LoVo (cell line): ENCODE measurements at places on chromosomes 16 and 17.

DNA sequence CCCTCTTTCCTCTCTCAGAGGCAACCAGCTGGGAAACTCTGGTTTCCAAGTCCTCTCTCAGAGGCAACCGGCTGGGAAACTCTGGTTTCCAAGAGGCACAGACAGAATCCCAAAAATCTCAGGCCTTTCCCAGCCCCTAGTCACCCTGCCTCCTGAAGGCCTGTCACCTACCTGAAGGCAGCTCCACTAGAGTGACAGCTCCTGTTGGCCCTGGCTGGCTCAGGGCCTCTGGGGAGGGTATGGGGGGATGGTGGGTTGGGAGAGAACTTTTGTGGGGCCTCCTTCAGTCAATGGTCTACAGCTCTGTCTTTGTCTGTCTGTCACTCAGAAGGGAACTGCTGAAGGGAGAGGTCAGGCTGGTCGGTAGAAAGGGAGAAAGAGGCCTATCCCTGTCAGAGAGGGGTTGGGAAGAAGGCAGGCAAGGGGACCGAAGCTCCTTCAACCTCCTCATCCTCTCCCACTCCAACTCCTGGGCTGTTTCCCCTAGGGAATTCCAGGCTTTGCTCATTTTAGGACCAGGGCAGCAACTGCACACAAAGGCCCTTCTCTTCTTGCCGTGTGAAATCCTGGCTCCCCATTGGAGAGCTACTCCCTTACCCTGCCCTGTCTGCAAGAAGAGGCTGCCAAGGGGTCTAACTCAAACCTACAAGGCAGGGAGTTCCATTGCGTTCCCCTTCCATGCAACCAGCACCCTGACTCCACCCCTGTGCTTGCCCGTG lies 23.6 kb downstream of the COPZ2 start:
- no peak for DNase-seq

DNA sequence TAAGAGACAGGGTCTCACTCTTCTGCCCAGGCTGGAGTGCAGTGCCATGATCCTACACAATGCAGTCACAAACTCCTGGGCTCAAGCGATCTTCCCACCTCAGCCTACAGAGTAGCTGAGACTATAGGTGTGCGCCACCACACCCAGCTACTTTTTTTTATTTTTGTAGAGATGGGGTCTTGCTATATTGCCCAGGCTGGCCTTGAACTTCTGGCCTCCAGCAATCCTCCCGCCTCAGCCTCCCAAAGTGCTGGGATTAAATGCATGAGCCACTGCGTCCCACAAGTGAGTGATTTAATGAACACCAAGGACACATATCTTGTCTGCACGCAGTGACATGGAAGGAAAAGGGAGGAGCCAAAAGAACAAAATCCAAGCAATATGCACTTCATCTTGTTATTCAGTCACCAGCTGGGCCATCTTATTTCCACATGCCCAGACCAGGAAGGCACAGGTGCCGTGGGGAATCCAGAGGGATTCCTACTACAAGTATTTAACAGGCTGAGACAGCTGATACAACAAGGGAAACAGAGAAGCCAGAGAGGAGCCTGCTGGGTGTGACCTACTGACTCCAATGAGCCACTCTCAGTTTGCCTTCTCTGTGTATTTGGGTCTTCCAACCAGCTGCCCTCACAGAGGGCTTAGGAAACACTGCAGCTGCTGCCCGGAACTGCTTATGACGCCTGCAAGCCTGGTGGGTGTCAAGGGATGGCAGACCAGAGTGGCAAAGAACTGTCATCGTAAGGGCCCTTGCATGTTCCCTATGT lies 17.0 kb downstream of the LSM12 start:
- no peak for DNase-seq

- DNase-seq, result no peak
Measured at GRCh38 chr17:33169580-33170285, 123.4 kb downstream of the ASIC2 start.

DNA sequence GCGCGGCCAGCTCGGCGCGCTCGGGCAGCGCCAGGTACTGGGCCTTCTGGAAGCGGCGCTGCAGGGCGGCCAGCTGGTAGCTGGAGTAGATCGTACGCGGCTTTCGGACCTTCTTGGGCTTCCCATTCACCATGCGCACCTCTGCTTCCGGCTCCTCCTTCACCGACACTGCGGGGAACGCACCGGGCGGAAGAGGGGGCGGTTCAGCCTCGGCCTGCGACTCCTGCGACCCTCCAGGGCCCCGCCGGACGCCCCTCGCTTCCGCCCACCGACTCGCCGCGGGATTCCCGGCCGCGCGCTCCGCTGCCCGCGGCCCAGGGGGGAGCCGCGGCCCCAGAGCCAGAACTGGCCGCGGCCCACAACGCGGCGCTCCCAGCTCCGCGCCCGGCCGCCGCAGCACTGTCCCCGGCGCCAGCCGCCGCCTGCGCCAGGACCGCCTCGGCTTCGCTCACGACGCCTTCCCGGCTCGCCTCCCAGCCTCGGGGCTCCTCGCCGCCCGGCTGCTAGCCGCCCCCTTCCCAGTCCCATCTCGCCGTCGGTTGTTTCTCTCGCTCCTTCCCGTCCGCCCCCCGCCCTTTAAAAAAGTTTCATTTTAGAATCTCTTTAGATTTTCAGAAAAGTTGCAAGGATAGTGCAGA lies 1.5 kb downstream of the DLX3 start:
- DNase-seq, result no peak

GRCh38 chr17:64470625-64471024 lies 21.7 kb downstream of the MILR1 start:
- DNase-seq, result no peak

GRCh38 chr16:84547546-84548061 lies 43.1 kb upstream of the MEAK7 start:
- DNase-seq, result no peak

GRCh38 chr16:21159281-21159951 lies 942 bp downstream of the LDAF1 start:
- no peak for DNase-seq

GRCh38 chr16:77403732-77404131 lies 31.1 kb downstream of the ADAMTS18 start:
- no peak for DNase-seq

GRCh38 chr17:41617136-41617535 lies 4.6 kb upstream of the KRT16 start:
- DNase-seq, result no peak

- DNase-seq, result no peak
Measured at GRCh38 chr17:52064791-52065211, 93.7 kb downstream of the CA10 start.

DNA sequence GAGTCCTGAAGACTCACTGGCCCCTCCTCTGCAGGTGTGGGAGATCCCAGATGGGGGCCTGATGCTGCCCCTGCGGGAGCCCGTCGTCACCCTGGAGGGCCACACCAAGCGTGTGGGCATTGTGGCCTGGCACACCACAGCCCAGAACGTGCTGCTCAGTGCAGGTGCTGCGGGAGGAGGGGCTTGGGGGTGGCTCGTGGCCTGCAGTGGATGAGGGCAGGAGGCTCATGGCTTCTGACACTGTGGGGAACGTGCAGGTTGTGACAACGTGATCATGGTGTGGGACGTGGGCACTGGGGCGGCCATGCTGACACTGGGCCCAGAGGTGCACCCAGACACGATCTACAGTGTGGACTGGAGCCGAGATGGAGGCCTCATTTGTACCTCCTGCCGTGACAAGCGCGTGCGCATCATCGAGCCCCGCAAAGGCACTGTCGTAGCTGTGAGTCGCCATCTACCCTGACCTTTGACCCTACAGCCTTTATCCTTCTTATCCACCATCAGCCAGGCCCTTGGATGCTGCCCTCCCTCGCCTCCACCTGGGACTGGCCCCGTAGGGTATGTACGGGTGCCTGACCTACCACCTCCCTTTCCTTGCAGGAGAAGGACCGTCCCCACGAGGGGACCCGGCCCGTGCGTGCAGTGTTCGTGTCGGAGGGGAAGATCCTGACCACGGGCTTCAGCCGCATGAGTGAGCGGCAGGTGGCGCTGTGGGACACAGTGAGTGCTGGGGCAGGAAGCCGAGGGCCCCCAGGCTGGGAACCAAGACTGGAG lies 3.6 kb downstream of the CORO1A start:
- no peak for DNase-seq

GRCh38 chr17:40190197-40191021 lies 13.1 kb downstream of the RAPGEFL1 start:
- DNase-seq, result no peak

GRCh38 chr16:22188595-22189442 lies 17.3 kb upstream of the EEF2K start:
- peak; percentile 87 for DNase-seq

- peak; percentile 15 for DNase-seq
Measured at GRCh38 chr16:80569440-80570105, 28.8 kb downstream of the DYNLRB2 start.

- DNase-seq, result no peak
Measured at GRCh38 chr16:22859925-22860324, 46.0 kb downstream of the HS3ST2 start.

DNA sequence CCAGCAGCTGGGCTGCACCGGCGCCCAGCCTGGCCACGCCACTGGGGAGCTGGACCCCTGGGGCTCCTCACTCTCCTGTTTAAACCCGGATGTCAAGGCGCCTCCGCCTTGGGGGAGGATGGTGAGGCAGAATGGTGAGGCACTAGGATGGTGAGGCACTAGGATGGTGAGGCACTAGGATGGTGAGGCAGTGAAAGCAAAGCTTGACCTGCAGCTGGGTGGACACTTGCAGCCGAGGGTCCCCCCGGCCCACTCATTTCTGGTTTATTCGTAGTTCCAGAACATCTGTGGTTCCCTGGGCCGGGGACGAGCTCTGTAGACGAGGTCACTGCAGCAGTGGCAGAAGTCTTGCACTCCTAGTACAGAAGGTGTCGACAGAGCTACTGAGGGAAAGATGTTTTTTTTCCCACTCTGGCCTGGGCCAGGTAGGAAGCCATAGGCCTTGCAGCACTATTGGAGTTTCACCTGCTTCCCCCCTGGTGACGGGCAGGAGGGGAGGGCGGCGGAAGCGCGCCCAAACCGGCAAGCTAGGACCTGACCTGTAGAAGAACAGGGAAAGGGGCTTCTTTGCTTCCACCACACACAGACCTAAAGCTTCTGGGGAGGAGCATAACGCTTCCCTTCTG lies 1.1 kb upstream of the HNF1B start:
- DNase-seq, result no peak

GRCh38 chr17:56475116-56475515 lies 118.4 kb upstream of the NOG start:
- no peak for DNase-seq

DNA sequence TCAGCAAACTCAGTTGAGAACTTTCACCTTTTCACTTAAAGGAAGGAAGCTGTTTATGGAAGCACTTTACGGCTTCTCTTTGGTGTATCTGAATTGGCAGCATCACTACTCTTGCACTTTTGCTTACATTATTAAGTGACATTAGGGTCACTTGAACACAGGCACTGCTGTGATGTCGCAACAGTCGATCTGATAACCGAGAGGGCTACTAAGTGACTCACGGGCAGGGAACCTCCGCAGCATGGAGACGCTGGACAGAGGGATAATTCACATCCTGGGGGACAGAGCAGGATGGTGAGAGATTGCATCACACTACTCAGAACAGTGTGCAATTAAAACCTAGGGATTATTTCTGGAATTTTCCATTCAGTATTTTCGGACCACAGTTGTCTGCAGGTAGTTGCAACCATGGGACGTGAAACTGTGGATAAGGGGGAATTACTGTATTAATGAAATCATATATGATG lies 56.5 kb downstream of the DNAH2 start:
- peak; percentile 5 for DNase-seq

- peak; percentile 35 for DNase-seq
Measured at GRCh38 chr17:28901866-28902818, 737 bp downstream of the DHRS13 start.

- peak; percentile 64 for DNase-seq
Measured at GRCh38 chr17:73228748-73229236, 32.9 kb downstream of the CPSF4L start.

DNA sequence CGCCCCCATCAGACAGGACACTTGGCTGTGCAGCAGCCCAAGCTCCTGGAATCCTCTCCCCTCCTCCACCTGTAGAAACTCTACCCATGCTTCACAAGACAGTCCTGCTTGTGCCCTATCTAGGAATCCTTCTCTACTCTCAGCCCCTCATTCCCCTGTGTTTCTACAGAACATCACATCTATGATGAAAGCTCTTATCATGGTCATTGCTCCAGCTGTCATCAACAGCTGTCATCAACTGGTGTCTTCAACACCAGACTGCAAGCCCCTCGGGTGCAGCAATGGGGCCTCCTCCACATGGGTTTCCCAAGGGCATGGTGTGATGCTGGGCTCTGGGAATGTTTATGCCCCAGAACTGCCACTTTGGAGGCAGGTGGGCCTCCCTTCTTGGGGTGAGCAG lies 21.1 kb upstream of the CDRT4 start:
- no peak for DNase-seq

GRCh38 chr16:11345040-11345862 lies at the start of gene RMI2:
TSS of gene RMI2 (plus strand) at chr16:11345459. CDS start at chr16:11345472, 13 bp downstream.
- peak; percentile 98 for DNase-seq

GRCh38 chr16:66720766-66721165 lies 24.2 kb upstream of the CMTM4 start:
- DNase-seq, result no peak

- DNase-seq, result no peak
Measured at GRCh38 chr16:85461814-85462713, 151.1 kb upstream of the GSE1 start.

- DNase-seq, result no peak
Measured at GRCh38 chr17:14019186-14019956, 49.9 kb upstream of the COX10 start.

DNA sequence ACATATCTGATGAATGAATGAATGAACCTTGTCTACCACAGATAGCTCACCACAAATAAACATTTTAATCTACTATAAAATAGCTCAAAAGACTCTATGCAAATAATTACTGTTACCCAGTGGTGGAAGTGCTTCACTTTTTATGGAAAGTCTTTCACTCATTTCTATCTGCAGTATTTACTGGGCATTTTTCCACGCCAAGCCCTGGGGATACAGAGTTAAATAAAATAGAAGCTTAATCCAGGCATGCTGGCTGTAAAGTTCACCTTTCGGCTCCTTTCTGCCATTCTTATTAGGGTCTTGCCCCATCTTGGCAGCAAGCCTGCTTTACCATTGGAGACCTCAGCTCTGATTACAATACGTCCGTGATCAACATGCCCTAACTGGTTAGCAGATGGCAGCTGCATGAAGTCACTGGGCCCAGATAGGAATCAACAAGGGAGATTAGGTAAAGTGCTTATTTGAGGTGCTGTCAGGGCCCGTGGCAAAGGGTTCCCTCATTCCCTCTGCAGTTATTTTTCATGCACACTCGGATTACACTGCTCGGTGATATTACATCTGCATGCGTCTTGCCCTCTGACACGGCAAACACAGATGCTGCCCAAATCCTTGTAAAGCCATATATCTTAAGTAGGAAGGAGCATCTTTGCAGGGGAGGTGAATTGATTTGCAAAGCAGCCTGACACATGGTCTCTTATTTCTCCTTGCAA lies 648.9 kb downstream of the WWOX start:
- no peak for DNase-seq
